ENCODE measurements at places on chromosomes 2 and 18.
A peak's percentile ranks its signal among the peaks of the same experiment; 100 is the strongest.

DNA sequence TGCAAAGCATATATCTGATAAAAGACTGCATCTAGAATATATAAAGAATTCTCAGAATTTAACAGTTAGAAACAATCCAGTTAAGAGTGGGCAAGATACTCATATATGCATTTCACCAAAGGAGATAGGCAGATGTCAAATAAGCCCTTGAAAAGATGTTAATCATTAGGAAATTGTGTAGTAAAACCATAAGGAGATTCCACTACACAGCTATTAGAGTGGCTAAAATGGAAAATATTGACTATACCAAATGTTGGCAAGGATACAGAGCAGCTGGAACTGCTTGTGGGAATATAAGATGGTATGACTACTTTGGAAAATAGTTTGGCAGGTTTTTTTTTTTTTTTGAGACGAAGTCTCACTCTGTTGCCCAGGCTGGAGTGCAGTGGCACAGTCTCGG, 59.5 kb downstream of the CAB39 start:
- no peak for DNase-seq

GRCh38 chr2:8487461-8487932, 194.4 kb upstream of the ID2 start:
- DNase-seq = no peak

DNA sequence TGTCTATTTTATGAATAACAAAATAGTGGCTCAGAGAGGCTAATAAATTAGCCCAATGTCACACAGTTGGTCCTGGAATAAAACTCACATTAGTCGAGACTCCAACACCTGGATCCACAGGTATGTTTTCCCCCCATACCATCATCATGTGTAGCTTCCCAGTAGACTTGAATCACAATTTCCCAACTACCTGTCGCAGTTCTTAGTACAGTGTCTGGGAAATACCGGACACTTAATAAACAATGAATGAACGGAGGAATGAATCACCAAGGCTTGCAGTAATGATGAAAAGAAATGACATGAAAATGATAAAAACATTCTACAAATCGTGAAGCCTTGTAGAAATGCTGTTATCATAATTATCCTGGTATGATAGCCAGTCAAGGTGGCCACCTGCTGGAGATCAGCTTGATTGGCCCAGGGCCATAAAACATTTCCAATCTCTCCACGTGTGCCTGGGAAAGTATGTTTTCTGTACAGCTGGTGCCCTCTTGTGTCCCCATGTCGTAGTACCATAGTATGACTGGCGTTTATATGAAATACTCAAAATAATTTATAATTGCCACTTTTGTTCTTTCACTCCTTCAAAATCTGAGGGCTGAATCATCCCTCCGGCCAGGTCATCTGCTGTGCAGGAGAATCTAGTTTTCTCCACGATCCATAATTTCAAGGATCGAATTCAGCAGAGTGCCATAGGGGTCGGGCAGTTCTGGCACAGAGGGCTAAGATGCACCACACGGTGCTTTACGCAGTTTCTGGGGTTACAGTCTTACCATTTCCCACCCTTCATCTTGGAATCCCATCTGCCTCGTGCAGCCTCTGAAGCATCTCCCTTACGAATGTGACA, 95.4 kb downstream of the LAMA1 start:
- DNase-seq = no peak

GRCh38 chr2:119315241-119315925, 51.3 kb downstream of the C2orf76 start:
- no peak for DNase-seq

GRCh38 chr2:125386074-125386473, 1269.9 kb upstream of the GYPC start:
- DNase-seq = no peak

- no peak for DNase-seq
These were observed 32.2 kb downstream of the USP34 start for GRCh38 chr2:61438670-61439069.

- no peak for DNase-seq
These were observed 37.8 kb upstream of the KCNF1 start for GRCh38 chr2:10873790-10874437.

DNA sequence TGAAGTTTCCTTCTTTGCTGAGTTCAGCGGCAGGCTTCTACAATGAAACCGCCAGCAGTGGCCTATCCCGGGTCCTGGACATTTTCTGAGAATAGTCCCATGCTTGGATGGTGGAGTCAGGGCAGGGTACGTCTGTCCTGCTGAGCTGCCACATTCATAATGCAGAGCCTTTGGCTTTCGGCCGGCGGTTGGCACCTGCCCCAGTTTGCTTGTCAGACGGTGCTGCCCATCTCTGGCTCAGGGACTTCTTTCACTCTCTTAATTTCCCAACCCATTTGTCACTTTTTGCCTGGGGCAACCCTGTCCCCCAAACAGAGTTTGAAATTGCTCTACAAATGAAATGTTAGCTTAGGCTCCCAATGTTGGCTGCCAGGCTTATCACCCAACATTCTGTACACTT, 57.2 kb downstream of the SOX11 start:
- no peak for DNase-seq

DNA sequence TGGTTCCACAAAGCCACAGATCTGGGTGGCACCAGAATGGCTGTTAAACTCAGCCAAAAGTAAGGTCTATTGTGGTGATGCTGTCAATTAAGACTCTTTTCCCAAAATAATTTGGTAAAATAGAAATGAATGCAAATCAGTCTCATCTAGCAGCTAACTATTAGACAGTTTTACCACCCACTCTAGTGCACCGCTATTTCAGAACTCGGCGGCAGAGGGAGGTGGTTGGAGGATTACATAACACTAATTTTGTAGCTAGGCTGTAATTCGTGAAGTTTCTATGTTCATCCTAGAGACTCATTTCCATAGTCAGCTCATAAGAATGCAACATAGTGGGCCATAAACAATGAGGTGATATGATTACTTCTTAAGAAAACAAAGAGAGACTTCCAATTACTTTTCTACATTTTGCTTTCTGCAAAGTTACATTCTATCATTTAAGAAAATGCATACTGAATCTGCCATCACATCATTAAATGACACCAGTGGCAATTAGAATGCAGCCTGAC, 413.8 kb downstream of the FBXO15 start:
- DNase-seq = no peak

GRCh38 chr18:732371-732770, 19.9 kb upstream of the ENOSF1 start:
- DNase-seq = no peak

GRCh38 chr18:70339915-70340314, 51.1 kb downstream of the SOCS6 start:
- DNase-seq = no peak

- DNase-seq = no peak
These were observed 91.1 kb downstream of the UPP2 start for GRCh38 chr2:158192515-158193443.

- DNase-seq = no peak
These were observed 152.1 kb downstream of the LPIN1 start for GRCh38 chr2:11898576-11898975.

GRCh38 chr2:103445347-103445746, 683.5 kb downstream of the TMEM182 start:
- no peak for DNase-seq

GRCh38 chr2:134791616-134792015, 46.8 kb upstream of the ACMSD start:
- no peak for DNase-seq

DNA sequence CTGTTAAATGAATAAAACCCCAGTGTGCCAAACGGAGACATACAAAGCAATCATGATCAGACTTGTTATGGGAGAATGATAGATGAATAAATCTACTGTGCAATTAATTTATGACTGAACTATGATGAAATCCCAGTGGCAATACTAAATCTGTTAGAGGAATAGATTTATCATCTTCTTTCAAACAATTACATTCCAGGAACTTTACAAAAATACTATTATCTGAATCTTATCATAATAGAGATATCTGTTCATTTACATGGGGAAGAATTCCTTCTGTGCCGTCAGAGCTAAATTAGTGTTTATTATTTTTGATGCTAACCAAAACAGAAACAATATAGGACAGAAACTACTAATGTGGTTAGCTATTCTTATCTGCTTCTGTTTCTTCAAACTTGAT, 208.5 kb downstream of the CAMKMT start:
- DNase-seq = no peak

DNA sequence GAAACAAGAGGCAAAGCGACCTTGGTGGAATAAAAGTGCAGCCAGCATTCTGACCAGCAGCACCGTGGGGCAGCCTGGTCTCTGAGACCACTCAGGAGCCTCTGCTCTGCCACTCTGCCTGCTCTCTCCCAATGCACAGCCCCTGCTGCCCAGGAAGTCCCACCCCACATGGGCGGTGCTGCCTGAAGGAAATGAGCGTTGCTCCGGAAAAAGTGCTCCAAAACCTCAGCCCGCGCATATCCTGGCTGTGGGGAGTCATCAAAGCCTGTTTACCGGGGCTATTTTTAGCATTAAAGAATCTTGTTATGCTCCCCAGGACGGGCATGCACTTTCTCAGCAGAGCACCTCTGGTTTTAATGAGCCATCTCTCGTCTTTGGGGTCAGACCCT, 54.5 kb downstream of the EPAS1 start:
- peak; percentile 67 for DNase-seq

GRCh38 chr2:235098269-235098668, 146.5 kb downstream of the SH3BP4 start:
- no peak for DNase-seq

Data from stimulated activated CD4-positive, alpha-beta T cell treated with anti-CD3 and anti-CD28 coated beads, Interleukin-4, amount 100 ng/mL, for 1 hour (primary cell).